GM04504 (cell line): ENCODE measurements at places on chromosomes 1 and 21.
A peak's percentile ranks its signal among the peaks of the same experiment; 100 is the strongest.

GRCh38 chr1:230000493-230001184 is 66.4 kb upstream of the GALNT2 start:
- DNase-seq = no peak

DNA sequence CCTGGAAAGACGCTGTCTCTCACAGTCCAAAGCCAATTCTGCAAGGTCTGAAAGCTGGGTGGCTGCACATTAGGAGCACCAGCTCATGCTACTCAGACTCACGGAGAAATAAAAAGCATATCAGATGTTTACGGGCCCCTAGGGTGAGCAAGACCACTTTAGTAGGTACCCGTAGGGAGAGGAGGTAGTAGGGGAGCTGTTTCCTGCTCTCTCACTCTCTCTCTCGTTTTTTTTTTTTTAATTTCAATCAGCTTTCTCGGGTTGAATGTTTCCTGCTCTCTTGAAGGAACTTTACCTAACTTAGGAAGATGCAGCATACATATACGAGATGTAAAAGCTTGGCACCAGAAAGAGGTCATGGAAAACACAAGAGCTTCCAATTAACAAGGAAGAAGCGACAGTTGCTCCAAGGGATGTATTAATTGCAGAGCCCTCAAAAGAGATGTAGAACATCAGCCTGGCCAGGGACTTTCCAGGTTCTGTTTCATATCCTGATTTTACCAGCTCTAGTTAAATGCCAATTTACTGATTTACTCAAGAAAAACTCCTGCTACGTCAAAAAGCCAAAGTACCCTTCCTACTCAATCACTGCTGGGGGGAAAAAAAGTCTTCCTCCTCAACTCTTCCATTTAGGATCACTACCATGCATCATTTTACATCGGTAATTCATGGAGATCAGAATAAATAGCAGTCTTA is 3.1 kb downstream of the LORICRIN start:
- DNase-seq = no peak

GRCh38 chr1:19643121-19643520 is 990 bp upstream of the NBL1 start:
- no peak for DNase-seq

DNA sequence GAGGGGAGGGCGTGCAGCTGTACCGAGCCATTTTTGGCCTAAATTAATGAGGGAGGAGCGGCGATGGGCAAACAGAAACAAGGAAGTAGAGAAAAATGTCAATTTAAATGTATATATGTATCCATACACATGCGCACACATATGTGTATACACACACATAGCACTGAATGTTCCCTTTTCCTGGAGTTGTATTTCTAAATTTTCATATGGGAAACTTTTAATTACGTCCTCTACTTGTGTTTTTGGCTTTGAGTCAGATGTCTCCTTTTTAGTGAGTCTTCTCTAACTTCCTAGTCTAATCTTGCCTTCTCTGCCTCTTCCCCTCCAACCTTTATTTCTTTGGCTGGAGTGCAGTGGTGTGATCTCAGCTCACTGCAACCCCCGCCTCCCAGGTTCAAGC is 15.4 kb upstream of the CYYR1 start:
- DNase-seq = no peak

- DNase-seq = no peak
Measured at GRCh38 chr1:40987439-40988276, 8.2 kb downstream of the CTPS1 start.

DNA sequence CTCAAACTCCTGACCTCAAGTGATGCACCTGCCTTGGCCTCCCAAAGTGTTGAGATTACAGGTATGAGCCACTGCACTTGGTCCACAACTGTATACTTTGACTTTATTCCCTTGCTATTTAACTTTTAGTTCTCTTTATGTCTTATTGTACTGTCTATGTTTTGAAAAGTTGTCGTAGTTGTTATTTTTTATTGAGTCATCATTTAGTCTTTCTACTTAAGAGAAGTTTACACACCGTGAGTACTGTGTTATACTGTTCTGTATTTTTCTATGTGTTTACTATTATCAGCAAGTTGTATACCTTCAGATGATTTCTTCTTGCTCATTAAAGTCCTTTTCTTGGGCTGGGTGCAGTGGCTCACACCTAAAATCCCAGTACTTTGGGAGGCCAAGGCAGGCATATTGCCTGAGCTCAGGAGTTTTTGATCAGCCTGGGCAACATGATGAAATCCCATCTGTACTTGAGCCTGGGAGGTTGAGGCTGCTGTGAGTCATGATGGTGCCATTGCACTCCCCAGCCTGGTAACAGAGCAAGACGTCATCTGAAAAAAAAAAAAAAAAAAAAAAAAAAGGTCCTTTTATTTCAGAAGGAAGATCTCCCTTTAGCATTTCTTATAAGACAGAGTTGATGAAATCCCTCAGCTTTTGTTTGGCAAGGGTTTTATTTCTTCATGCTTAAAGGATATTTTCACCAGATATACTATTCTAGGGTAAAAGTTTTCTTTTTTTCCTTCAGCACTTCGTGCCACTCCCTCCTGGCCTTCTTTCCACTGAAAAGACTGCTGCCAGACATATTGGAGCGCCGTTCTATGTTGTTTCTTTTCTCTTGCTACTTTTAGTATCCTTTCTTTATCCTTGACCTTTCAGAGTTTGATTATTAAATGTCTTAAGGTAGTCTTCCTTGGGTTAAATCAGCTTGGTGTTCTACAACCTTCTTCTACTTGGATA is 47.6 kb downstream of the TNFSF18 start:
- peak; percentile 81 for DNase-seq

GRCh38 chr1:18798946-18799345 is 60.5 kb downstream of the TAS1R2 start:
- DNase-seq = no peak

DNA sequence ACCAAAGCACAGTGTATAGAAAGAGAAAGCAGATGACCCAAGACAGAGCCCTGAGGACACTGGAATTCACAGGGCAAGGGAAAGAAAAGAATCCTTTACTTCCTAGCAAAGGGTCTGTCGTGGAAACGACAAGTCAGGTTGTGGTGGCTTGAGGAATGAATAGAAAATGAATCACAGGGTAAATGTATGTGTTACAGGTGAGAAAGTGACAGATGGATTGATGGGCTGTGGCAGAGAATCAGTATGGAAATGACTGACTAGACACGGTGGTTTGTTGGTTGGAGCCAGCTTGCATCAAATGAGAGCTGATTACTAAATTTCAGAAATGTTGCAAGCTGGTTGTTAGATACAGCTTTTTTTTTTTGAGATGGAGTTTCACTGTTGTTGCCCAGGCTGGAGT is 46.9 kb downstream of the PTP4A2 start:
- no peak for DNase-seq

GRCh38 chr1:83034851-83035250 is 964.1 kb downstream of the TTLL7 start:
- no peak for DNase-seq

DNA sequence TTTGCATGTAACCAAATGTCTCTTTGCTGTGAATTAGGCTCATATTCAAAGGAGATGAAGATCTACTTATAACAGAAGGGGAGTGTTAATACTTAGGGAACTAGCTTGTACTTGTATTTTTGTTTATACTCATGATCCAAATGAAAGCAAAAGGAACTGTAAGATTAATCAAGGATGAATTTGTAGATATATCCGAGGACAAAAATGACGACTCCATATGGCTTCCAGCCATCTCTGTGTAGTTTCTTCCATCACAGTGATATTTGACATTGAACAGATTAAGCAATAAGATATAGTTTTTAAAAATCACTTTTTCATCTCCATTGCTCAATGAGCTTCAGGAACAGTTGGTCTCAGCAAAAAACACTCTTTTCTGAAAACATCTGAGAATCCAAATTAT is 257.4 kb upstream of the CAMK1G start:
- DNase-seq = no peak
